A549 treated with CpdA at 1 μM for 4 hours (cell line): ENCODE measurements at places on chromosomes 1 and 21. TPM values are rescaled to one million over a fixed set of nuclear protein-coding genes. Genes with fewer than 3 reads are reported as not detected.

HCRTR1 gene
- total RNA-seq = 0.07 to 0.08 TPM in 2 of 5 replicates, not detected in the others

BEND5 gene
- total RNA-seq = not detected in 5 replicates

OR2L5 gene
- total RNA-seq = not detected in 5 replicates

CRYAA gene
- total RNA-seq = not detected in 5 replicates

SPRR1B gene
- not detected in 5 replicates for total RNA-seq

CFAP74 gene
- 0.01 TPM in 1 of 5 replicates, not detected in the others for total RNA-seq
